Body of pancreas (tissue), 4 donors: ENCODE measurements at places on chromosomes 6 and 20. TPM values are rescaled to one million over a fixed set of nuclear protein-coding genes. Genes with fewer than 3 reads are reported as not detected.

GRCh38 chr6:167405778-167406532 is 81.1 kb downstream of the TTLL2 start:
- H3K27ac ChIP-seq, result no peak overlapping the region
- H3K4me1 ChIP-seq, result no peaks in the 10 kb centered on the region
- H3K27me3 ChIP-seq, result no peaks in the 10 kb centered on the region

The UST gene
- 28.3 TPM for total RNA-seq

DNA sequence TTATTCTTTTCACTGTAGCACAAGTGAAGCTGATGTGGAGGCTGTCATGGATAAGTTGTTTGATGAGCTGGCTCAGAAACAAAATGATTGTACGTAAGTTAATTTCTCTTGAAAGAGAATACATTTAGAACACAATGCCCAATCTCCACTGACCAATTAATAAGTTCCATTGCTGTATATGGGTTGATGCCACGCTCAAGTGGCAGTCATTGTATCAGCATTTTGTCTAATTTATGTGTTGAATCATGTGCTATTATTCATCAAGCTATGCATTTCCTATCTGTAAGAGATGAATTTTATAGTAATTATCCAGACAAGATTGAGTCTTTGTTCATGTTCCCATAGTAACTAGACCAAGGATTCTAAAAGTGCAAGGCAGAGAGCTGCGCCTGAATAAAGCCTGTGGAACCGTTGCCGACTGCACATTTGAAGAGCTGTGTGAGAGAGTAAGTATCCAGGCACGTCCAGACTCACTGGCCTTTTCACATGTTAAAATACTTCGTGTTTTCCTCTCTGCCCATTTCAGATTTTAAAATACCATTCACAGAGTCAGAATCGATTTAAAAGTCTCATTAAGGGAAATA is 83.8 kb upstream of the FOXO3 start:
- H3K27ac ChIP-seq, result no peak overlapping the region
- H3K36me3 ChIP-seq, result no peaks in the 10 kb centered on the region
- no peaks in the 10 kb centered on the region for H3K27me3 ChIP-seq
- H3K4me1 ChIP-seq, result no peaks in the 10 kb centered on the region
- no peak for DNase-seq
- H3K4me3 ChIP-seq, result no peak overlapping the region

The RBM12 gene
- 14.8 TPM for total RNA-seq

GRCh38 chr20:53801609-53802370 is 208.2 kb upstream of the ZNF217 start:
- no peak for DNase-seq
- H3K4me3 ChIP-seq, result no peak overlapping the region
- no peak overlapping the region for H3K27ac ChIP-seq
- H3K27me3 ChIP-seq, result no peaks in the 10 kb centered on the region

The CALHM4 gene
- total RNA-seq, result not detected

DNA sequence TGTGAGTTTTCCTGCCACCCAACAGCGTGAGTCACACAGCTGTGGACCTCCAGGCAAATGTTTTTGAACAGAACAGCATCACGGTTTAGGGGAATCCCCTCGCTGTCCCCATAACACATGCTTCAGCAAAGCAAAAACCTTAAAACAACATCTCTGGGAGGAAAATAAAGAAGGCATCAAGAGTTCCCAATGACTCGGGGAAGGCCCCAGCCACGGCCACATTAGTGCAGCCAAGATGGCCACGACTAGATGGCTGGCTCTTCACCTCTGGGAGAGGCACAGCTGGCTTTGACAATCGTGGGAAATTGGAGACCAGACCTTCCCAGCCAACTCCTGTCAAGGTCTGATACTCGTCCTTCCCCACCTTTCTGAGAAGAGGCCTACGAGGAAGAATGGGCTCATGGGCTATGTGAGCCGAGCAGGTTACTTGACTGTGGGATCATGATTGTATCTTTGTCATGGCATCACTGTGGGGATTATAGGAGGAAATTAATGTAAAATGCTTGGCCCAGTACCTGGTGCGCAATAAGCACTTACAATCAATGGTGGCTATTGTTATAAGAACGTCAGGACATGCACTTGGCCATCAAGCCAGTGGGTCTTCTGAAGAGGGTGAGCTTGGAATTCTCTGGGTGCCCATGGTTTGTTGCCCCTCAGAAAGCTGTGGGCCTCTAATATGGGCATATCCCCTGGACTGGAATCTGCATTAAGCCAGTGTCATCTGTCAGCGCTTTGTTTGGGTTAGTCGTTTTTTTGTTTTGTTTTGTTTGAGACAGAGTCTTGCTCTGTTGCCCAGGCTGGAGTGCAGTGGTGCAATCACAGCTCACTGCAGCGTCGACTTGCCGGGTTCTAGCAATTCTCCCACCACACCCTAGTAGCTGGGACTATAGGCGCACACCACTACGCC is 43.6 kb downstream of the FGD2 start:
- peak; percentile 88 for DNase-seq
- no peaks in the 10 kb centered on the region for H3K27me3 ChIP-seq
- H3K27ac ChIP-seq, result peak overlapping the region; percentile 81
- H3K4me3 ChIP-seq, result no peak overlapping the region
- H3K36me3 ChIP-seq, result no peaks in the 10 kb centered on the region

DNA sequence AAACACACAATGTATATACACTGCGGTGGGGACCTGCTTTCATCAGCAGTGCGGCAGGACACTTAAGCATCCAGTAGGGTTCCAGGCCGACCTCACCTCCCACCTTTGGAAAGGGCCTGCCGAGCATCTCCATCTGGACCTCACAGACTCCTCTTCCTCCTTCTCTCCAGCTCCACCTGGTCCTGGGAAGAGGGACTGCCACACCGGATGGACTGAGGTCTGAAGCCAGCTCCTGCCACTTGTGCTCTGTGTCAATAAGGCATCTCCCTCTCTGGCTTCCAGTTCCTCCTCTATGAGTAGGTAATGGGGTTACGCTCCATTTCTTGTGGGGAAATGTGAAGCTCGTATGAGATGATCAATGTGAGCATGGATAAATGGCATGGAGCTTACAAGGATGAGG is 19.1 kb upstream of the NNAT start:
- H3K4me1 ChIP-seq, result no peaks in the 10 kb centered on the region
- no peak overlapping the region for H3K4me3 ChIP-seq
- H3K27me3 ChIP-seq, result no peaks in the 10 kb centered on the region
- H3K27ac ChIP-seq, result no peak overlapping the region
